Activated CD4-positive, CD25-positive, alpha-beta regulatory T cell treated with anti-CD3 and anti-CD28 coated beads, Interleukin-2, amount 50 U/mL, for 24 hours (primary cell): ENCODE measurements at places on chromosomes 1 and 21.
A peak's percentile ranks its signal among the peaks of the same experiment; 100 is the strongest.

DNA sequence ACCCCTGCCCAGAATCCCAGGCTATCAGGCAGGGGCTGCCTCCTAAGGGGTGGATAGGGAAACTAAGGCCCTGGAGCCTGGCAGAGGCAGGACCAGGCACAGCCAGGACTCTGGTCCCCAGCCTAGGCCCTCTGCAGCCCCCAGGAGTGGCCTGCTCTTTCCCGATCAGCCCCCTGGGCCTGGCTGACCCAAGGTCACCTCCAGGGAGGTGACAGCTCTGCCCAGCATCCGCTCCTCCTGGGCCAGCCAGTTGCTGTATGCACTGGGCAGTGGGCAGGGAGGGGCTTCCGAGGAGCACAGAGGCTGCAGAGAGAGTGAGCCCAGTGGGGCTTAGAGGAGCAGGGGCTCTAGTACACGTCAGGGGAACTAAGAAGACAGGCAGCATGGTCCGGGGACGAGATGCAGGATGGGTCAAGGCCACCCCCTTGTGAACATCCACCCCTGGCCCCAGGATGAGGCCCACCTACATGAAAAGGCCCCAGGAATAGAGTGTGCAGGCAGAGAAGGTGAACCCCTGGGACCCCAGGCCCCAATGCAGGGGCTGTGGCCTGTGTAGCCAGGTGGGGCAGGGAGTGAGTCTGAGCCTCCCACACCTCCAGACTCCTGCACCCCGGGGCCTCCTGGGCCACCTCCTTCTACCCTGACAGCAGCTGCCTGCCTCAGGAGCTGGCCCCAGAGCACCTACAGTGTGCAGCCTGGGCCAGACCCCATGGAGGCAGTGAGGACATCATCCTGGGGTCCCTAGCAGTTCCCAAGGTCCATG is 32.8 kb downstream of the WNT9A start:
- ATAC-seq = no peak

DNA sequence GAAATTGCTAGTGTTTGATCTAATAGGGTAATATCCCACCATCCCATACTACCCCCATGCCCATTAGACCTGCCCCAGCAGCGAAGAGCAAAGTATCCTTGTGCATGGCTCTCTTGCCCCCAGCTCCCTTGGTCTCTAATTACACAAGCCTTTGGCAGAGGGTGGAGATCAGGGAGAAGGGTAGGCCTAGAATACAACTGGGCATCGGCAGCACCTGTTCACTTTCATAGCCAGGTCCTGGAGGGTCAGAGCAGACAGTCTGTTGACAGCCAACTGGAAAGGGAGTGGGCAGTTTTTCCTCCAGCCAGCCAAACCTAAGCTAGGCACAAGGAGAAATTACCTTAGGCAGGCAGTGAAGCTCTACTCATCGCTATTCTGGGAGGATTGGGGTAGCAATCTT is 2.7 kb upstream of the PIGC start:
- ATAC-seq = no peak

DNA sequence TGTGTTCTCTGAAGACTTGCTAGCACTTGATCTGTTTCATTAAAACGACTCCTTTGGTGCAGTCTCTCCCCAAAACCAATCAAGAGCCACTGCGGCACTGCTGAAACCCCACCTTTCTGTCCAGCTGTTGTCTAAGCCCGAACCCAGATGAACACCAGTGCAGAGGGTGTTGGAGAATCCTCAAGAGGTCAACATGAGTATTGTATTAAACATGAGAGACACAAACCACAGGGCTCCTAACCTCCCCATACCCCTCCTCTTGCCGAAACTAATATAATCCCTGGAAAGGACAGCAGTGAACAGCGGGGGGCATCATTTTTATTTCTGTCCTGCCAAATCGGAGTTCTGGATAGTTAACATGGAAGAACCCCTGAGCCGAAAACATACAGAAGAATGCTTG is 333.9 kb downstream of the CAMTA1 start:
- no peak for ATAC-seq

DNA sequence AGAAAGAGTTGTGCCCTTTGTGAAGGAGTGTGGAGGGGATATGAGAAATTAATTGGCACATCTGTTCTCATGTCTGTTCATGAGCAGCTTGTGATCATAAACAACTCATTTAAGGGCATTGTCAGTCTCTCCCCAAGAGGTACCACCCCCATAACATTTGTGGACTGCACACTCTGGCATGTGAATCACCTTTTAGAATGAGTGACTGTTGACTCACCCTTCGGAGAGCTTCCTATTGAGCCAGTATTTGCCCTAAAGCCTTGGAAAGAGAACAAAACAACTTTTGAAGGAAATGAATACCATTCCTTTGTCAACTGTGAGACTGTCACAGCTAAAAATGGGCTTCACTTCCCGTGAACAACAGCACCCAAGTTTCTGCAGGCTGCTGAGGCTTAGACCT is 27.5 kb upstream of the MYSM1 start:
- peak; percentile 76 for ATAC-seq

DNA sequence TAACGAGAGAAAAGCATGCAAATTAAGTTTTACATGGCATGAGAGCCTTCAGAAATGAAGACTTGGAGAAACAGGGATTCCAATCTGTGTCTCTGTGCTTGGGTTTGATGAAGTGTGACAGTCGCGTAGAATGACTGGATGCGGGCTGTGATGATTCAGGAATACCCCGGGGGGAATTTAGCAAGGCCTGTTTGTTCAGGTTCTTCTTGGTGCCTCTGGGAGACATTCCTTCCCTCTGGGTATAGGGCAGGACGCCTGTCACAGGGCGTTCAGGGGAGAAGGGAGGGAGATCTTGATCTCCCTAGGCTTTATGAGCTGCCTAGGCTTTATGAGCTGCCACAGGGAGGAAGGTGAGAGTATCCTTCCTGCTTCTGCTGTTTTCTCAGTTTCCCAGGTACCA is 36.6 kb downstream of the DOP1B start:
- ATAC-seq = no peak

- no peak for ATAC-seq
Measured at GRCh38 chr1:218501161-218501560, 156.0 kb downstream of the TGFB2 start.

DNA sequence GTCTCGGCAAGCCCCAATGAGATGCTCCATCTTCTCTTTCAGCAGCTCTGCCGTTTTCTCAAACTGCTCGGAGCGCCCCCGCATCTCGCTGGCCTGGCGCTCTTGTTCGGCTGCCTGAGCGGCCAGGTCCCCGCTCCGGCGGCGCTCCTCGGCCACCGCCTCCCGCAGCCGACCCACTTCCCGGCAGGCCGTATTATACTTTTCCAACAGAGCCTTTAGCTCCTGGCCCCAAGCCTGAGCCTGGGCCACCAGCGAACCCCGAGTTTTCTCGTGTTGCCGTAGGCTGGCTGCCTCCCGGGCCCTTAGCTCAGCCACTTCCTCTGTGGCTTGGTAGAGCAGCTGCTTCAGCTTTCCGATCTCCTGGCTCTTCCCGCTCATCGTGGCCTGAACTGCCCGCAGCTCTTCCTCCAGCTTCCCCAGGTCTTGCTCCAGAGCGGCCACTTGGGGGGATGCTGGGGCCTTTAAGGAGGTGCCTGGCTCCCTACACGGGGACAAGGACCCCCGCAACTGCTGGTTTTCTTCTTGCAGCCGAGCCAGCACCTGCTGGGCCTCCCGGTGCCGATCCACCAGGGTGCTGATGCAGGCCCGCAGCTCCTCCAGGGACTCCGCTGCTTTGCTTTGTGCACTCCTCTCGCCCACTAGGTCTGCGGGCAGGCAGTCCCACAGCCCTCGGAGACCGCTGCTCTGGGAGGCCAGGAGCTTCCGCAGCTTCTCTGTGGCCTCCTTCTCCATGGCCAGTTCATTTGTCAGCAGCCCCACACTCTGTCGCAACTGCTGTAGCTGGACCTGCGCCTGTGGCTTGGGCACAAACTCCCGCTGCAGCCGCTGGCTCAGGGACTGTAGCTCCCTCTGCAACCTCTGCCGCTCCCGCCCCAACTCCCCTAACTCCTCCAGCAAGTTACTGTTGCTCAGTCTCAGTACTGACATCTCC is 13.4 kb upstream of the PIAS3 start:
- peak; percentile 60 for ATAC-seq

DNA sequence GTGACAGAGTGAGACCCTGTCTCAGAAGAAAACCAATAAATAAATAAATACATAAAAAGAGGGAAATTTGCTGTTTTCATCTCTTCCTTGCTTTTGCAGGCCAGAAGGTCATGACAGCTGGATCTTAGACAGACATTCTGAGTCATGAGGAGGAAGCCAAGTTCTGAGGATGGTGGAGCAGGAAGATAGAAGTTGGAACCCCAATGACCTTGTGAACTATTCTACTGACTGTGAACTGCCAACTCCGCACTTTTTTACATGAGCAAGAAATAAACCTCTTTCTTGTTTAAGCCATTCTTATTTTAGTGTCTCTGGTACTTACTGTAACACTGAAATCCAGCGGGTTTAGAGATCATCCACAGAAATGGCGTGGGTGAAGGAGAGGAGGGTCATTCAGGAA is 8.5 kb downstream of the CD84 start:
- ATAC-seq = no peak

- ATAC-seq = no peak
Measured at GRCh38 chr1:59018860-59019259, 235.0 kb upstream of the JUN start.

- ATAC-seq = peak; percentile 4
Measured at GRCh38 chr1:107964336-107965109, 457 bp downstream of the VAV3 start.
